ENCODE measurements at places on chromosomes 13 and 19.

DNA sequence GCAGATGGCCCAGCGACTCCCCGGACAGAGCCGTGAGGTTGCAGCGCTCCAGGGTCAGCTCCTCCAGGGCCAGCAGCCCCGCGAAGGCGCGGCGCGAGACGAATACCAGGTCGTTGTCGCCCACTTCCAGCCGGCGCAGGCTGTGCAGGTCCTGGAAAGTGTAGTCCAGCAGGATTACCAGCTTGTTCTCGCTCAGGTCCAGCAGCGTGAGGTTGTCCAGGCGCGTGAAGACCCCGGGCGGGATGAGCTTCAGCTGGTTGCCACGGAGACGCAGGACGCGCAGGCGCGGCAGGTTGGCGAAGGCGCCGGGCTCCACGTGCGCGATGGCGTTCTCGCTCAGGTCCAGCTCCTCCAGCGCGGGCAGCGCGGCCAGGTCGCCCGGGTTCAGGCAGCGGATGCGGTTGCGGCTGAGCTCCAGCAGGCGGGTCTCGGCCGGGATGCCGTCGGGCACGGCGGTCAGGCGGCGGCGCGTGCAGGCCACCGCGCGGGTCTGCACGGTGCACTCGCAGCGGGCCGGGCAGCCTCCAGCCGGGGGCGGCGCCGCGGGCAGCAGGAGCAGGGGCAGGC is 9.3 kb upstream of the PEAK3 start:
- no peak for DNase-seq

- DNase-seq = no peak
Observed at GRCh38 chr13:24060993-24061392, 99.5 kb upstream of the SPATA13 start.

DNA sequence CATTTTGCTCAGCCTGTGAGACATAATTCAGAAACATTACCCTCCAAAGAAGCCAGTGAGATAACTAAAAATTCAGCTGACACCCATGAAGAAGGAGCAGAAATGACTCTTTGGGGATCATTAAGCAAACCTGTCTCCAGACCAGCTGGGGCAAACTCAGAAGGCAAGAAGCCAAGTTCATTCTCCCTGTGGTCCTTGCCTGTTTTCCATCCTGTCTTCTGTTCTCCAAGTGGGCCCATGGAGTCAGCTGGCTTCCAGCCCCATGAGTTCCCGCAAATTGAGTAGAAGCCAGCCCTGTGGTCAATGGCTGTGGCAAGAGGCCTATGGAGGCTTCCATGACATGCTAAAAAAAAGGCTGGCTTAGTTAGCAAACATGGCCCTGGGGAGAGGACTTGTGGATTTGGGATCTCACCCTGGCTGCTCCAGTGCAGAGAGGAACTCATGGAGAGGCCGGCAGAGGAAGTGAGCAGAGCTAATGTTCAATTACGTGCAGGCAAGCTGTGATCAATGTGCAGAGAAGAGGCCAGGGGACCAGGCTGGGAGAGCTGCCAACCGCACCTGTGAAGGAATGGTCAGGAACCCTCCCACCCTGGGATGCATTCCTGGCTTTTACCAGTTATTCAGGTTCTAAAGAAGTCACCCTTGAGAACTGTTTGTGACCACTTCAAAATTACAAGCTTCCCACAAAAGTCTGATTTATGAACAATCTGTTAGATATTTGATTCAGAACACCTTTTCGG is 229.1 kb downstream of the TSHZ3 start:
- no peak for DNase-seq

DNA sequence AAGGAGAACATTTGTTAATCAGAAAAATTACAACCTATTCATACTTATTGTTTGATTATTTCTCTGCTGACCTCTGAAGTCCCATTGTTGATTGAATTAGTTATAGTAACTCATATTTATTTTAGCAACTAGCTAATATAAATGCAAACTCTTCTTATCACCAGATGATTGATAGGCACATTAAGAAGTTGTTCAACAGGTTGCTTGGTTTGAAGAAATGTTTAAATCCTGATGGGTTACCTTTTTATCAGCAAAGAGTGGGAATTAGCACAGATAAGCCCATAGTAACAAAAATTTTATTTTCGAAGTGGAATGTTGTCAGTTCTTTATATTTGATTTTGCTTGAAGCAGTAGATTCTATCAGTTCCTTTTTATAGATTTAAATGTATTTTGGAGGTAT is 44.4 kb downstream of the KLF5 start:
- DNase-seq = no peak

GRCh38 chr13:109361562-109362289 is 424.7 kb downstream of the IRS2 start:
- DNase-seq = no peak

GRCh38 chr13:39415008-39415802 is 187.8 kb downstream of the LHFPL6 start:
- no peak for DNase-seq

DNA sequence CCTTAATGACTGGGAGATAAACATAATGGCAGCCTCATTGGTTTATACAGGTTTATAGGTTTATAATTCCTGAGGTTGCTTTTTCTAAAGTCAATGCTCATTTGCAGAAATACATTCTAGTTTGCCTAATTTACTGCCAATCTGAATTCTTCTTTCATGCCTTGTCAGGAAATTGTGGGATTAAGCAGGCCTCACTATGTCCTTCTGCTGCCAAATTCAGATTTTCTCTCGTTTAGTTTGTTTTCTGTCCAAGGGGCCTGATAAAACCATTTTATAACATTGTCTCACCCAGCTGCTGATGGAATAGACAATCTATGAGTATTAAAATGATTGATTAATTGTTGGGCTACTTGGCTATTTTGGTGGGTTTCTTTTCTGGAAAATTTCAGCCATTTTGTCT is 42.4 kb upstream of the OBI1 start:
- DNase-seq = no peak

GRCh38 chr19:29815231-29815630 is 3.4 kb downstream of the CCNE1 start:
- no peak for DNase-seq

DNA sequence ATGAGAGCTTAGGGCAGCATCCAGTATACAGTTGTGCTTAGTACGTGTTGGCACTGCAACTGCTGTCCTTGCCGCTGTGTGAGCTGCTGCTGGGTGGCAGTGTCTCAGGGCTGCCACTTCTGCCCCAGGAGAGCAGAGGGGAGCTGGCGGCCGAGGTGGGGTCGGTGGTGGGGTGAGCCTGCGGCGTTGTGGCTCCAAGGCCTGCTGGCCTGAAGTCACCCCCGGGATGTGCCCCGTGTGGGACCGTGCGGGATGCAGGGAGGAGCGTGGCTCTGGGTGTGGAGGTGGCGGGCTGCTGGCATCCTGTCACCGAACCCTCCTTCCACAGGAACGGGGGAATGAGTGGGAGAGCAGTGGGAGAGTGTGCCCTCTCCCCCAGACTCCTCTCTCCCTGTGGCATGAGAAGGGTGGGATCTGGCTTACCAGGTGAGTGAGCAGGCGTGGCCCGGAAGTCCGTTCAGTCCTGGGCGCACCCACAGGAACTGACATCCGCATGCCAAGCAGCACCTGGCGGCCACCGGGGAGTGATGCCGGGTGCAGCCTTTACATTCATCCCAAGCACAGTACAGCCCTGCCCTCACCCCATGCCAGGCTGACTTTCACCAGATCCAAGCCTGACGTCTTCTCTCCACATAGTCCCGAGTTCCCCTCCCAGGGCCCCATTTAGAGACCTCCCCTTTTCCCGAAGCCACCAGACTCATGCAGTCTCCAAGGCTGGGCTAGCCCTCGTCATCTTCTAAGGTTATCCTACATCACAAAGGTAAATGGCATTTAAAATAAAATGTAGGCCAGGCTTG is 26.6 kb downstream of the MCF2L start:
- DNase-seq = peak; percentile 72

DNA sequence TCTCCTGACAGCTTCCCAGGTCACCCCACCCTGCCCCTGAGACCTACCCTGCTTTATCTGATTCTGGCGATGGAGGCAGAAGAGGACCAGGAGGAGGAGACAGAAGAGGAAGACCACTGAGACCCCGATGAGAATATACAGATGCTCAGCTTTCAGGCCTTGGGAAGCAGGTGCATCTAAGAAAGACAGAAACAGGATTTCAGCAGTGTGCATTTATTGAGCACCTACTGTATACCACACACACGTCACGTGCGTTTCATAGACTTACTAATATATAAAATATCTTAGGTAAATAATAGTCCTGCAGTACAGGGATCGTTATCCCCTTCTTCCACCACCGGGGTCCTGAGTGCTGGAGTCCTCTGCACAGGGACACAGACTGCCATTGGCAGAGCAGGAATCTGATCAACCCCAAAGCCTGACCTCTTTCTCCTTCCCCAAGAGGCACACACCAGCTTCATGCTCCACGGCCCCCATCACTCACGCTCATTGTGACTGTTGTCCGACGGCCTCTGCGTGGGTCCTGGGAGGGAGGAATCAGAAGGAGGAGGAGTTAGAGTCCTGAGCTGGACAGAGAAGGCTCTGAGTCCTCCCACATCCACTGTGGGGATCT is 8.2 kb downstream of the LAIR1 start:
- DNase-seq = no peak

DNA sequence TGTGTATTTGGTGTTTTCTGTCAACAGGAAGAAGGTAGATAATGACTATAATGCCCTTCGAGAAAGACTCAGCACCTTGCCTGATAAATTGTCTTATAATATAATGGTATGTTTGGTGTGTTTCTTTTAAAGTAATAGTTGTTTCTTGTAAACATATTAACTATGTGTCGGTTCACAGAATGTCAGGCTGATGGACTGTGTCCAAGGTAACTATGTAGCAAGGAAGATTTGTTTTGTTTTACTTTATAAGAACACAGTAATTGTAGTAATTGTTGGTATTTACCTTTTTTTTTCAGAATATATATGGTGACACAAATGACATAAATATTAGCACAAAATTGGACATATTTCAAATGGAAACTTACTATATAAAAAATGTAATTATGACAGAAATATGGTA is 43.2 kb downstream of the URI1 start:
- DNase-seq = no peak

DNA sequence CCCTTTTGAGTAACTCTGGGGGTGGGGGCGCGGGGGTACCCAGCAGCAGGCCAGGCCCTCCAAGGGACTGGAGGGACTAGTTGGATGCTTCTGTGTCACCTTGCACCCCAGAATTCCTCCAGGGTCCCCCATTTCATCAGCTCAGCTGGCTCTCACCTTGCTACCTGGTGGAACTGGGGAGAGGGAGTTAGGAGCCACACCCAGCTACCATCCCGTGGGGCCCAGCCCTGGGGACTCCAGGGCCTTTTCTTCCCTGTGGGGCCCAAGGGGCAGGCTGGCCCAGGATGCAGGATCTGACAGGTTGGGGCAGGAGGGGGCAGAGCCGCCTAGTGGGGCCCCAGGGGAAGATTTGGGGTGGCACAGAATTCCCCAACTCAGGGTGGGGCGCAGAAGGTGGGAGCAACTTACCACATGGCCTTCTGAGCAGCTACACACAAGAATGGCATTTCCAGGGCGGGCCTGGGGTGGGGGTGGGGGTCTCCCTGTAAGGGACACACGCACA is 32.8 kb upstream of the NANOS3 start:
- no peak for DNase-seq

GRCh38 chr19:7292950-7293761 is 1.1 kb downstream of the INSR start:
- DNase-seq = no peak

DNA sequence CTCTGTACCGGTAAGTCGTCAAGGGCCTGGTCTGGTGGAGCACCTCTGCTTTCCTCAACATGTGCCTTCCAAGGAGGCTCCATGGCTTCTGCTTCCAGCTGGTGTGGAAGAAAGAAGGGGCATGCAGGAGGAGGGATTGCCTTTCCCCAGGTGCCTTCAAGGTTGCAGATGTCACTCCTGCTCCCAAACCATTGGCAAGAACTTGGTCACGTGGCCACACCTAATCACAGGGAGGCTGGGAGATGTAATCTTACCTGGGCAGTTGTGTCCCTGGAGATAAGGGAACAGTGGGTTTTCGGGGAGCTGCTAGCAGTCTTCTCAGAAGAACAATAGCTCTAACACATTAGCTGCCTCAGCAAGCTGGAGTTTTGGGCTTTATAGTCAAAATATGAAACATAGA is 9.7 kb upstream of the GPR18 start:
- DNase-seq = no peak

DNA sequence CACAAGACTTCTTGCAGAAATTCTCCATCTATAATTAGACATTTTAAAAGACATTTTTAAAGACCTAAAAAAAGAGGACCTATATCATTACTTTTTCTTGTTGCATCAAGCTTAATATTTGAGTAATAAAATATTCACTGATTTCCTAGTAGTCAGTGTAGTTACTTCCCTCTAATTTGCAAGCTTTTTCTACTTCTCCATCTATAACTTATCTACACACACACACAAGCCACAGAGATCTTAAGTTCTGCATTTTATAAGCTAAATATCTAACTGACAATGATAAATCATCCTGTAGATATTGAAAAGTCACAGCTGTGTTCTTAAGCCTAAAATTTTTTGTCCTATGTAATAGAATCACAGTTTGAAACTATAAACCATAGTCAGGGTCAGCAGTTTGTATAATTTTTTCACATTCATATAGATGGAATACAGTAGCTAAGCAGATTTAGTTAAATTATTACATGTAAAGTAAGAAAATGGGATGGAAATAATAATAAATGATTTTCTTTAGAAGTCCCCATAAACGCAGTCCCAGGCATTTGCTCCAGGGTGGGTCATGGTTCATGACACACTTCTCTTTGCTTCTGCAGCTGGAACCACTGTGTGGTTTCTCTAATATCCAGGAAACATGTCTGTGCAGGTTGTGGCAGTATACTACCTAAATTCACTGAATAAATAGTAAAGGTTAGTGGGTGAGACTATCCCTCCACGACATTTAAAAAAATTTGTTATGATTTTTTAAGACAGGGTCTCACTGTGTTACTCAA is 60.2 kb downstream of the ESD start:
- no peak for DNase-seq

GRCh38 chr19:37309834-37310575 is 60.9 kb upstream of the ZNF527 start:
- DNase-seq = peak; percentile 10

GRCh38 chr19:28377077-28377476 is 835.9 kb downstream of the UQCRFS1 start:
- no peak for DNase-seq

DNA sequence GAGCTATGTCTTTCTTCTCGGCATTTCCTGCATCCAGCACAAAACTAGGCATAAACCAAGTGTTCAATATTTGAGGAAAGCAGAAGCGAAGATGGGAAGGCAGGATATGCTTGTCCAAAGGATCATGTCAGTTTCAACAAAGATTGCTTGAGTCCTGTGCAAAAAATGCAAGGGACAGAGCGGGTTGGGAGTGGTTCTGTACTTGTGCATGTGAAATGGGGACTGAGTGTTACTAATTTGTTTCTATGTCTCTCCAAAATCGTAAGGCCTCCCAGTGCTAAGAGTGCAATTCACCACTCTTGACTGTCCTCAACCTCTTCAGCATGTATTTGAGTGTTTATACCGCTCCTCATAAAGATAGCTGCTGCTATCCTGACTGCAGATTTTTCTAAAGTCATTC is 166.2 kb downstream of the DLEU7 start:
- no peak for DNase-seq

DNA sequence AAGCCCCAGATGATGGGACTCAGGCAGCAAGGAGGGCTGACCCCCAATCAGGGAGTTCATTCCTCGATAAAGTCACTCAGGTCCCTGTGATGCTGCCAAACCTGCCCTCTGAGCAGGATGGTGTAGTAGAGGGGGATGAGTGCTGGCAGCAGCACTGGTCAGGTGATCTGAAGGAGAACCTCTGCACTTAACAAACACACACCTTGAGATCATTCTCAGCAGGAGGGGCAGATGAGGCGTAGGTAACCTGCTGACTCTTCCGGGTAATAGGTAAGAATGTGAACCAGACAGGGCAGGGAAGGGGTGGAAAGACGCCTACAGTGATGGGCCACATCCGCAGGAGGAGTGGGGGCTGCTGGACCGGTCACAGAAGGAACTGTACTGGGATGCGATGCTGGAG is 3.2 kb downstream of the ZNF446 start:
- no peak for DNase-seq

GRCh38 chr13:91313103-91313502 is 34.4 kb upstream of the MIR17HG start:
- DNase-seq = no peak

Measured in SHP77 (cell line).